NCI-H146 (cell line): ENCODE measurements at places on chromosomes 4 and X.

GRCh38 chrX:93538575-93538974 lies 134.8 kb downstream of the NAP1L3 start:
- no peak for DNase-seq

DNA sequence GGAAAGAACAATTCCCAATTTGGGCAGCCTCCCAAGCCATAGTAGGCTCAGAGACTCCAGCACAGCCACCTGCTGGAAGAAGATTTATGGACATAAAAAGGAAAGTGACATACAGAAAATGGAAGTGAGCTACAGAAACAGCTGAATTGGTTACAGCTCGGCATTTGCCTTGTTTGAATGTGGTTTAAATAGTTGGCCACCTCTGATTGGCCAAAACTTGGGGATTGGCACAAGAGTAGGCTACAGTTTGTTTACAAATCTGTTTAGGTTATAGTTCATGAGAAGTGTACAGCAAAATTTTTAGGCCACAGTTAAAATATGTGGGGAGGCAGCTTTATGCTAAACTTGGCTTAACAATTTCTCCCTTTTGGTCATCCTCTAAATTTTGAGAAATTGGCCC lies 150.4 kb downstream of the MAGEC1 start:
- no peak for DNase-seq

DNA sequence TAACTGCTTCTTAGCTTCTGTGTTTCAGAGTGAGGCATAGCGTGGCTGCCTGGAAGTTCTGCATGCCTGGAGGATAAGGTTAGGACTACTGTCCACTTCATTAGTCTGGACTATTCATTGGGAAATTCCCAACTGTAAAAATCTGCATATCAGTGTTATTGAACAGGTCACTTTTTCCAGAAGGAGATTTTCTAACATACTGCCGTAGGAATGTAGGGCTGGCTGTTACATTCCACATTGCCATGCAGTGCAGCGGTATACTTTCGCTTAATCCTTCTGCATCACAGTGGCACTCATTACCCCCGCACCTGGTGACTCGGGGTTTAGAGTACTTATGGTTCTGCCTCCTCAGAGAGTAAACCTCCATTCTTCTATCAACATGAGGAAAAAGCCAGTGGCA lies 104.6 kb downstream of the NPFFR2 start:
- DNase-seq, result no peak

- no peak for DNase-seq
Observed at GRCh38 chr4:88953400-88953799, 103.6 kb downstream of the FAM13A start.

DNA sequence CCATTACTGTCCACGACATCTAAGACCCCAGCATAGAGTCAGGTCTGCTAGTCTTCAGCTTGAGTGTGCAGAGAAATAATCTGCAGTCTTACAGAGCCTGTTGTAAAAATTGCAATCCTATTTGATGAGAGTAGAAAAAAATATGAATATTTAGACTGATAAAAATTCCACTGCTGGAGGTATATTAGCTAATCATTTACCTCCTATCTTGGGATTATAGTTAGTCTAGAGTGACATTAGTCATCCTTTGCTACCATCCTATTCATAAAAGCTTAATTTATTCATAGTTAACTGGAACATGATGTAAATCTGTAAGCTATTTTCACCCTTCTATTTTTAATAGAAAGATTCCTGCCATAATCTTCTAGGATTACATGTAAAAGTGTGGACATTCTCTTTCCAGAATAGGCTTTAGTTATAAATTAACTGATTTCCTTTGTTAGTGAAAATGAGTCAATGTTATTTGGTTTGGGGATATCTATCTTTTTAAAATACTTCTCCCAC lies 26.7 kb downstream of the C4orf54 start:
- no peak for DNase-seq

DNA sequence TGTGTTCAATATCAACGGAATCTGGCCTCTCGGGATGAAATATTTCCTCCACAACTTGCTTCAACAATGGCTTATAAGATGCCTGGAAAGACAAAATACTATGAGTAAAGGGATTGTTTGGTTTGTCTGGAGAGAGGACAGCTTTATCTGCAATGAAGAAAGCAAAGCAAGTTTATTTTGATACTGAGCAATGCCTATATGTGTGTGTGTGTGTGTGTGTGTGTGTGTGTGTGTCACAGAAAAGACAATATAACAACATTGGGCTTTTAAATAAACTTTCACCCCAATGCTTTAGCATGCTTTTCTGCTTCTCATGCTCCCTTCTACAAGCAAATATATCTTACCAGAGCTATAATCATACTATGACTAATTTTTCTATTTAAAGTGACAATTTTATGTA lies 45.4 kb downstream of the RASL11B start:
- no peak for DNase-seq

DNA sequence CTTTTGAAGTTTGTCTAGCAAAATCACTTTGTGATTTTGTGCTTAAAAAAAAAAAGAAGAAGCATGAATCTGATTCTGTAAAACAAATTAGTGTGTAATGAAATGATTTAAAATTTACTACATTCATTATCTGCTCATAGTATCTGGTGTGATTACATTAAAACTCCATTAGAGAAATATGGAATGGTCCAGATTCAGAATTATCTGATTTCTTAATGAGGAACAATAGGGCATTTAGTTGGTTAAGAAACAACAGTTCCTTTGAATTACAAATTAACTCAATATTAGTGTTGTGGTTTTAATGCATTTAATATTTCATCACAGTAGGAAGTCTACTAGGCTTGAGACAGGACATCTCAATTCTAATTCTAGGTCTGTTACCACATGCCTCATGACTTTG lies 57.9 kb upstream of the PDHA1 start:
- DNase-seq, result no peak

- DNase-seq, result no peak
Observed at GRCh38 chr4:20416800-20417199, 165.1 kb downstream of the SLIT2 start.

DNA sequence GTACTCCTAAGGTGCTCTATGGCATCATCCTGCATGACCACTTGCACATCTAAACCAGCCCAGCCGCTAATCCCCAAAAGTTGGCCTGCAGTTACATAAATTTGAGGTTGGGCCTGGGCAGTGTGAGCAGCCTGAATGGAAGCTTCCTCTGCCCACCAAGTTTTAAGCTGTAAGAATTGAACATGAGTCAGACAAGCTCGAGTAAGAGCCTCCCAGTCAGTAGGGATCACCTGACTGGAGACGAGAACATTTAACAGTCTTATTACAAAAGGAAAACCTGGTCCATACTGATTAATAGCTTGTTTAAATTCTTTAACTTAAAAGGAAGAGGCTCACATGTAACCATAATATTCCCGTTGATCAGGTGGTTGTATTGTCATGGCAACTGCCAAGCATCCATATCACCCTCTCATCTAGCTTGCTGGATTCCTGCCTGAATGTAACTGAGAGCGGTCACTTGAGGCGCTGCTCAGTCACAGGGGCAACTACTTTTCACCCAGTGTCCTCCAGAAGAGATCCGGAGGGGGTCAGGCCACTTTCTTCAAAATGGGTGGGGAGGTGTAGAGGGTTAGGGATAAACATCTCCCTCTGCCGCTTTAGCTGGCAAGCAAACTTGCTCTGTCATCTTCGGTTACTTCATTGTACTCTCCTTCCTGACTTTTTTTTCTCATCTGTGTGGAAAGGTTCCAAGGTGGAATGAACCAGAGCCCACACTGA lies 56.6 kb upstream of the WDR1 start:
- no peak for DNase-seq

DNA sequence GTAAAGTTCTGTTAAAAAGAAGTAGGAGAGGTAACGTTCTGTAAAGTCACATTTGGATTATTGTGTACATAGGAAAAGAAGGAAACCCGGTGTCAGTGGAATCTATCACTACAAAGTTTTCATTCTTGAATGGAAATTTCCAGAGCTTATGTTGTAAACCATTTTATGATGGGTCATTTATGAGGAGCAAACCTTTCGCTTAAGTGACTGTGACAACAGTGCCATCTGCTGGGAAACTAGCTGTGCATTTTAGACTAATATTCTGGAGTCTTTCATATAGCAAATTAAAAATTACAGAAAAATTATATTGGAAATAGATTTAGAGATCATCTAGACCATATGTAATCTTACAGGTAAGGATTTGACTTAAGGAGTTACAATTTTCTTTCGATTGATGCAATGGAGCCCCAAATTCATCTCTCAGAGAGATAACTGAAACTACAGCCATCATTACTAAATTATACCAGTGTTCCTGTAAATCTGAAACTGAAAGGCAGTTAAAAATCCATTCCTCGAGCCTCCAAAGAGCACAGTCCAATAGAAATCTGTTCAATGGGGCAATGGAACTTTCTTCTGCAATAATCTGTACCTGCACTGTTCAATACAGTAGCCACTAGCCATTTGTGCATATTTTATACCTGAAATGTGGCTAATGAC lies 26.9 kb downstream of the ASB9 start:
- peak; percentile 15 for DNase-seq

- DNase-seq, result no peak
Observed at GRCh38 chr4:102533348-102533747, 32.2 kb downstream of the NFKB1 start.

- peak; percentile 38 for DNase-seq
Observed at GRCh38 chr4:118981839-118982381, 93.3 kb downstream of the SYNPO2 start.

GRCh38 chrX:47482512-47483305 lies at the start of gene ZNF41:
TSS of gene ZNF41 (minus strand) at chrX:47483222. CDS start at chrX:47467481, 15,741 bp downstream.
- peak; percentile 91 for DNase-seq

- DNase-seq, result no peak
Observed at GRCh38 chrX:9825966-9826365, 39.7 kb downstream of the SHROOM2 start.

GRCh38 chr4:74006009-74006476 lies 7.6 kb upstream of the CXCL5 start:
- no peak for DNase-seq

DNA sequence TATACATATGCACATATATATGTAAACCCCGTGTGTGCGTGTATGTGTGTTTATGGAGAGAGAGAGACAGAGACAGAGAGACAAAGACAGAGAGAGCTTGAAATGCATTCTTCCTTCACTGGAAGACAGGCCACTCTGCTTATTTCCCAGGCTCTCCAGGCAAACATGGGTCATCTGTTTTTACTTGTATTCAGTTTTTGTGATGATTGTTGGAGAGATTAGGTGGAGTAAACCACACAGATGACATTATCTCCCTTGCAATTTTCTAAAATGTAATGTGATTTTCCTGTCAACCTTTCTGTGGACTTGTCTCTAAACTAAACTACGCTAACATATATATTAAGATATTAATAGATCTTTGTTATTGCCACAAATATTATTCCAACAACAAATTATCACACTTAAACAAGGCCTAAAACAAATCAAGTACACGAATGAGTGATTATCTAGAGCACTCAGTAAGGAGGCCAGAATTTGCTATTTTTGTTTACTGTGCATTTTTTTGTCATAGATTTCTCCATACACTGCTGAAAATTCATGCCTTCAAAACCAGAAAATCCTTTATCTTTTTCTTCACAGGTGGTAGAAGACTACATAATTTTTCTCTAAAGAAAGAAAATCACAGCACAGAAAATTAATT lies 251.8 kb upstream of the SLIT2 start:
- no peak for DNase-seq

- peak; percentile 9 for DNase-seq
Observed at GRCh38 chr4:2482693-2483092, 13.8 kb downstream of the RNF4 start.

DNA sequence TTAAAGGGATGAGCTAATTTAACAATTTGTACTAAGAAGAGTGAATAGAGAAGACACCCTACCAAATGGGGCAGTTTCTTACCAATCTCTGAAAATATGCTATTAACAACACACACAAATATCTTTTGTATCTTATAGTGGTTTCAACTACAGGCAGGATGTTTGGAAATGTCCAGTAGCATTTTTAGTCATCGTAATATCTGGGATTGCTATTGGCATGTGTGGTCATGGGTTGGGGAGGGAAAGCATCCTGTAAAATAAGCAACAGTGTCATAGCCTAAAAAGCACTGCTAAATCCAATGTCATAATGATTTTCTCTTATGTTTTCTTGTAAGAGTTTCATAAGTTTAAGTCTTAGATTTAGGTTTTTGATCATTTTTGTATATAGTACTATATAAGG lies 29.3 kb upstream of the ABCG2 start:
- no peak for DNase-seq

DNA sequence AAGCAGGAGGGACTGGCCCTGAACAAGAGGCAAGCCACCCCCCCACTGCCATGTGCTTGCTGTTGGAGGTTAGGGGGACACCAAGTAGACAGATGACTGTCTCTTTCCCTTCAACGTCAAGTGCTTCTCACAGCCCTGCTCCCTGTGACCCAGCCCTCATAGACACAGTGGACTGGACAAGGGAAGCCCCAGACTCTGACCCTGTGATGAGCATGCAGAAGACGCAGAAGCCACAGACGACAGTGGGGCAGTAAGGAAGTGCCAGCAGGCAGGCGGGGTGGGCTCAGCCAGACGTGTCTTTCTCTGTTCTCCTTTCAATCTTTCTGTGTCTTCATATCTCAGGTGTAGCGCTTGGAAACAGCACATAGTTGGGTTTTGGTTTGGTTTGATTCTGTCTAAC lies 2.4 kb upstream of the L1CAM start:
- no peak for DNase-seq

DNA sequence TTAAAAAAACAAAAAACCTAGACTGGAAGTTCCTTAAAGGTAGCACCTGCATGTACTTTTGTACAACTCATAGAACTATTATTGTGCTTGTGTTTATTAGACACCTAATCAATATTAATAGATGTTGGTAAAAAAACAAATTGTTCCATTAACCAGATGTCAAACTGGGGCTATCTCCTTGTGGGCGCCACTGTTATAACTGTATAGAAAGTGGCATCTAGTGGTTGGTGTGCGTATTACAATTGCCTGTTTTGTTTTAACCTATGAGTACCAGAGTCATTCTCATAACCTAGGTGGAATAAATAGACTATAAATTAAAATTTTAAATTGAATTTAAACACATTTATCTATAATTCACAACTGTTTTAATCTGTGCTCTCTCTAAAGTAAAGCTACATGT lies 97.4 kb downstream of the COL4A5 start:
- peak; percentile 39 for DNase-seq

- DNase-seq, result peak; percentile 15
Observed at GRCh38 chr4:154559494-154560418, 3.1 kb upstream of the FGB start.

GRCh38 chrX:147485207-147485606 lies 426.5 kb upstream of the FMR1 start:
- no peak for DNase-seq

DNA sequence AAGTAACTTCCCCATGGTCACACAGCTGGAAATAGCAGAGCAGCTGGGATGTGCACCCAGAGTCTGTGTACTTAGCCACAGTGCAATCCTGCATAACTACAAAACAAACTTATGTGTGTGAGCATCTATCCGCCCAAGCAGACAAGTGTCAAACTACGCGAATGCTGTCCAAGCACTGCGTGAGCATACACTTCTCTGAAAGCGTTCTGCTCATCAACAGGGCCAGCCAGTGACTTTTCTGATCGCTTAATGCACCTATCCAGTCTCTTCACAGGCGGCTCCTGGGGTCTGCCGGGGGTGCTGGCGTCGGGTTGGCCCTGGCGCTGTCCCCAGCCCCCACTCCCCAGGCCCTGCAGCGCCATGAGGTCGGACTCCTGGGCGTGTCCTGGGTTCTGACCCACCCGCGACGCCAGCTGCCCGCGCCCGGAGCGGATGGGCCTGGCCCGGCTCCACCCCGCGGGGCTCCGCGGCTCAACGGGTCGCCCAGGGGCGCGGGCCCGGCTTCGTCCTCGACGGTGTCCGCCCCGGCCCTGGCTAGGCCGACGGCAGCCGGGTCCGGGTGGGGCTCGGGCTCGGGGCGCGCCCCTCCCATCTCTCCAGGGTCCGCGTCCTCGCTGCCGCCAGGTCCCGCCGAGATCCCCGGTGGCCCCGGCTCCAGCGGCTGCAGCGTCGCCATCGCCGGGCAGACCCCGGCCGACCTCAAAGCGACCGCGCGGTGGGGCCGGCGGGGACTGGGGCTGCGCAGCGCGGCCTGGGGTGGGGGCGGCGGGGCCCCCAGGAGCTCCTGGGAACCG lies 1.3 kb upstream of the ZNF141 start:
- DNase-seq, result peak; percentile 51
